Right renal pelvis (tissue), 4 donors: ENCODE measurements at places on chromosomes 4 and X. TPM values are rescaled to one million over a fixed set of nuclear protein-coding genes. Genes with fewer than 3 reads are reported as not detected.

The CFAP47 gene
- polyA plus RNA-seq = 0.79 TPM

The MAGEA2B gene
- not detected for polyA plus RNA-seq

The CT55 gene
- polyA plus RNA-seq = 0.45 TPM

The CXCL3 gene
- polyA plus RNA-seq = 0.35 TPM

The ENPP6 gene
- polyA plus RNA-seq = 14.2 TPM
